AML-193 (cell line): ENCODE measurements at places on chromosomes 7 and 10.

GRCh38 chr7:97218767-97219166, 101.3 kb downstream of the SDHAF3 start:
- no peak for DNase-seq

GRCh38 chr10:59134785-59135184, 41.7 kb upstream of the PHYHIPL start:
- DNase-seq, result no peak

GRCh38 chr10:97071496-97071895, 114.3 kb downstream of the SLIT1 start:
- DNase-seq, result no peak

DNA sequence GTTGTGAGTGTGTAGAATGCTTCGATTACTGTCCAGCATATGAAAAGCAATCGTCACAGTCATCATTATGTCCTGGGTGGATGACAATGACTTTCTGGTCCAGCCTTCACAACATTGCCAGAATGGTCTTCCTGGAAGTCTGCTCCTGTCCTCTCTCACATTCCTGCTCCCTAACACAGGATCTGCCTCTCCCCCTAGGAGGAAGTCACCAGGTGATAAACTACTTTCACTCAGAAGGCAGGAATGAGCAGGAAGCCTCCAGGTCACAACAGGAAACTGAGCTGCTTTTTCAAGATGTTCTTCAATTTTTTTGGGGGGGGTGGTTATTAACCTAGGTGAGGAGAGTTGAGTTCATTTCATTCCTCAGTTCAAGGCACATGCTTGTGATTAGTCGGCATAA, 13.6 kb upstream of the GPNMB start:
- DNase-seq, result no peak

- no peak for DNase-seq
These were observed 7.6 kb downstream of the IQCE start for GRCh38 chr7:2566348-2566889.

DNA sequence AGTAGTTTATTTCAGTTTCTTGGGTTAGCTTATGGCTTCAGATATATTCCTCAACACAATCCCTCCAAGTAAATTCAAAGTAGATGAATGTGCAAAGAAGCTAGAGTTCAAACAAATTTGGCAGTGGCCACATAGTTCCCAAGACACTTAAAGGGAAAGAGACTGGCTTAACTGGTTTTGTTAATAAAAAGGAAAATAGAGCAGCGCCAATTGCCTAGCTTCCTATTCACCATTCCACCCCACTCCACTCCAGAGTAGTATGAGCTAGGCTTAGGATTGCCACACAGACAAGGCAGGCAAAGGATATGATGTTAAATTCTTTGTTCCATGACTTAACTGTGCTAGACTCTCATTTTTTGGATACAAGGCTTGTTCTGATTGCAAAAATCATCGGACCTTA, 2.0 kb downstream of the XRCC2 start:
- DNase-seq, result no peak

DNA sequence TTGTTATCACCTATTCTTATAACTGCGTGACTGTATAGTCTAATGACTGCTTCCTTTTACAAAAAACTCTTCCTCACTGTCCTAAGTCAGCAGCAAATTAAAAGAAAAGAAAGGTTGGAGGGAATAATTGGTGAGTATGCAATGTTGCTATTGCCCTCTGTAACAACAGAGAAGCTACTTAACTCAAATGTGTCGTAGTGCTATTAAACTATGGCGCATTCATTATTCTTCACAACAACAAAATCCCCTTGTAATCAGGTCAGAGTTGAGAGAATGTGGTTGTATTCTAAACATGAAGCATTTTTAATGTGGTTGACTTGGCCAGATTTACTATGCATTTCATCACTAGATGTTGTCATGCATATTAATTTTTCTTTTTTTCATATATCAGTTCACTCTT, 897.8 kb upstream of the PHF14 start:
- DNase-seq, result no peak

GRCh38 chr10:79242620-79243152, 104.6 kb upstream of the PPIF start:
- DNase-seq, result peak; percentile 28

DNA sequence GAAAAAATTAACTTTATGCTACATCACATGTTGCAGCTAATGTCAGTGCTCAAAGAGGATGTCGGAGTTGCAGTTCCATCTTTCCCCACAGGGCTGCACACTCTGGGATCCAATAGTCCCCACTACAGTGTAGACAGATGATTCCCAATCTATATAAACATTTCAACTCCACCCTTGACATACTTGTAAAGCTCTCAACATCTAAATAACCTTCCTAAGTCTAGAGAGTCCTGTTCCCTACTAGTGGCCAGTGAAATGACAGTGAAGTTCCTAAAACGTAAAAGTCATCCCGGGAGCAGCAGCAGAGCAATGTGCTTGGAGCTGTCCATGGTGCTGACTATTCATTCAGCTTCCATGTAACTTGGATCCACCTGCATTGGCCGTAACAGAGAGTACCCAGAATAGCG, 145.1 kb downstream of the GRM8 start:
- peak; percentile 58 for DNase-seq

DNA sequence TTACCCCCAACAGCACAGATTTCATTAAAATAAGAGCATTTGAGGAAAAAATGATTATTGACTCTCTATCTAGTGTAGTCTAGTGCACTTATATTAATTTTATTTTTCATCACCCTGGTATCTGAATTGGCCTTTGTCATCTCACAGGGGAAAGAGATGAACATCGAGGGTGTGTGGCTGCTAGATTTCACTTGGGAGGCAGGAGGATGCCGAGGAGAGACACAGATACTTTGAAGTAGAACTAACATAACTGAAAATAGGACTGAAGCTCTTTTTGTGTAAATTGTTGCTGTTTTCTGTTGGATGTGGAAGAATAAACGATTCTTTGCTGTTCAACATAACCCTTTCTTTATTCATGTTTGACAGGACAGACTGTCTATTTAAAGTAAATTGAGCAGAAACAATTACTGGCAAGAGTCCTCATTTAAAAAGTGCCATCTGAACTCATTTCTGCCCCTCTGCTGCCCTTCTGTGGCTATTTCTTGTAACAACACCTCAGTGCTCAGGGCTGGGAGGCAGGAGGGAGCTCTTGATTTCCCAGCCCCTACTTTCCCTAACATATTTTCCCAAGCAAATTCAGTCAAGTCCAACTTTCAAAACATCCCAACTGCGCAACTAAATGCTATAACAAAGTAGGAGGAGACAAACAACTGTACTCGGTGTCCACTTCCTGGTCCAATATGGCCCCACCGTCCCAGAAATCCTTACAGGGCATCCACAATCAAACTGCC, 15.6 kb downstream of the LYZL1 start:
- DNase-seq, result peak; percentile 3

GRCh38 chr10:288316-289200, 153.3 kb downstream of the ZMYND11 start:
- DNase-seq, result no peak

- no peak for DNase-seq
These were observed 47.7 kb downstream of the RBM17 start for GRCh38 chr10:6136215-6137201.
